ENCODE measurements at places on chromosomes 5 and 9.

DNA sequence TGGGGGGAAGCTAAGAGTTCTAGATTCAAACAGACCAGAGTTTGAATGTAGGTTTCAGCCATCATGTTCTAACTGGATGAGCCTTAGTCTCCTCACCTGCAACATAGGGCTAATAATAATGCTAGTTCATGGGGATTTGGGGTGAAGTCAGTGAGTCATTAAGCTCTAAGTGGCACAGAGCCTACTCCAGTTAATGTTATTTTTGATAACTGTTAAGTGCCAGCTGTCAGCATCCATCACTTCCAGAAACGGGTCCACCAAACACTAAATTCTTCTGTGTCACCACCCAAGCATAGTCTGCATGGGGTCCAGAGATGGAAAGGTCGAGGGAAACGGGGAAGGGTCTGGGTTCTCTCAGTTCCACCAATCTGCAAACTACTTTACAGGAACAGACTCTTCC is 1.8 kb upstream of the TSC1 start:
- DNase-seq = no peak

GRCh38 chr5:68088302-68088701 is 127.3 kb upstream of the PIK3R1 start:
- DNase-seq = no peak

DNA sequence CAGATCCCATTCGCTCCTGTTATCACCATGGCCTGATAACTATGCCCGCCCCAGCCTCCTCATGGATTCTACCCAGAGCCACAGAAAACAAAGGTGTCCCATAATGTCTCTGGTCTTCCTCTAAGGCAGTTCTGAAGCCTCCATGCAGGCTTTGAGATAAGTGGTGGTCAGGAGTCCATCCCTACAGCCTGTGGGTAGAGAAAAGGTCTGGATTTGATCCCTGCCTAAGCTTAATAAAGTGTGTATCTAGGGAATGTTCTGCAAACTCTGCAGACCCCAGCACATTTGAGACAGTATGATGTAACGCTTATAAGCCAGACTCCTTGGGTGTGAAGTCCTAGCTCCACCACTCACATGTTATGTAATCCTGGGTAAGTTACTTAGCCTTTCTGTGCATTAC is 187.3 kb downstream of the MAPKAP1 start:
- DNase-seq = no peak

DNA sequence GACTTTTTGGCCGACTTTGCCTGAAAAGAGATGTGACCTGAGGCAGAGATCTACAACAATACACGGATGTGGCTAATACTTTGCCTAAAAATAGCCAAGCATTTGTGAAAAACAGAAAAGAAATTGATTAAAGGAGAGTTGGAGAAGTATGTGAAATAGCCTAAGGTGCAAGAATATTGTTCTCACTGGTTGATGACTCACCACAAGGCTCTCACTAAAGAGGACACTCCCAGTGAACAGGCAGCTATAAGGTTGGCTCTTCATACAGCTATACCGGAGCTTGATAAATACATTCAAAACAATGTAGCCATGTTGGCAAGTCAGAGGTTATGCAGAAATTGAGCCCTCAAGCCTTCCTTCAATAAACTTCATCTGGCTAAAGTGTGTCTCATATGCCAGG is 317.2 kb upstream of the GRAMD2B start:
- DNase-seq = no peak

DNA sequence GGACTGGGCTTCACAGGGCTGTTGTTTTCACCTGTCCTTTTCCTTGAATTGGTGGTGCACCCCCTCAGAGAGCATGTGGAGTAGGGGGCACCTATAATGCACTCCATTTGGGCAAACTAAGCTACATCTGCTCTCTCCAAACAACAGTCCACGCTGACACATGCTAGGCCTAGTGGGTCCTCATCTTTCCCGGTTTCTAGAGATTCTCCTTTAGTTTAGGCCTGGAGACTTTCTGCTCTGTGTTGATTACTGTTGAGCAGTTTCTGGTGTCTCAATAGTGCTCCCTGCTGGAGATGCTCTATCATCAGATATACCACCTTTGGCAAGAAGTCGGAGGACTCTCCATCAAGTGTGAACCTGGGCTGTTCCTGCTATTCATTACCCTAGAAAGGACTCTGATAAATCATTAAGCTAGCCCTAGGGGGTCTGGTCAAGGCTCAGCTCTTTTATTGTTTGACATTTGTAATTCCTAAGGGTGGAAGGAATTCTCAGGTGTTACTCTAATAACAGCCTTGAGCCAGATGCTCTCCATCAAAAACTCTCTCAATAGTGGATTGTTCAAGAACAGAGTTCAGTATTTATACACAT is 64.0 kb upstream of the FYB1 start:
- DNase-seq = peak; percentile 77

GRCh38 chr5:157324237-157324636 is 58.3 kb downstream of the CYFIP2 start:
- DNase-seq = no peak

- no peak for DNase-seq
These were observed 597 bp downstream of the SLC31A1 start for GRCh38 chr9:113221800-113222481.

- DNase-seq = peak; percentile 76
These were observed 168.6 kb downstream of the CARTPT start for GRCh38 chr5:71887680-71888079.

DNA sequence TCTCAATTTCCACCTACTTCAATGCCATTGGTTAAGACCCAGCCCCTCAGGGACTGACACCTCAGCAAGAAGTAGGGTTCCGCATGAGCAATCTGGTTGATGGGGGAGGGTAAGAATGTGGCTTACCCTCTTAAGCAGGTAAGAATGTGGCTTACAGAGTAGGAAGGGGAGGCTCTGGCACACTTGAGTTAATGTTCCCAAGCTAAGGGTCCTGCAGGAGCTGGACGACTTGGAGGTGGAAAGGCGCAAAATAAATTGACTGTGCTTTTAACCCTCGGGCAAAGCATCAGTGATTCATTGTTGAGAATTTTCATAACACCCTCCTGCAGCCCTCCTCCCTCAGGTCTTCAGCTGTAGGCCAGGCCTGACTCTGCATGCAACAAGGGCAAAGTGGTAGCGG is 24.9 kb upstream of the ADRA1B start:
- DNase-seq = no peak

- no peak for DNase-seq
These were observed 183.9 kb downstream of the AUH start for GRCh38 chr9:91177661-91178280.

- DNase-seq = no peak
These were observed 1.1 kb downstream of the PALM2AKAP2 start for GRCh38 chr9:109781086-109781485.

DNA sequence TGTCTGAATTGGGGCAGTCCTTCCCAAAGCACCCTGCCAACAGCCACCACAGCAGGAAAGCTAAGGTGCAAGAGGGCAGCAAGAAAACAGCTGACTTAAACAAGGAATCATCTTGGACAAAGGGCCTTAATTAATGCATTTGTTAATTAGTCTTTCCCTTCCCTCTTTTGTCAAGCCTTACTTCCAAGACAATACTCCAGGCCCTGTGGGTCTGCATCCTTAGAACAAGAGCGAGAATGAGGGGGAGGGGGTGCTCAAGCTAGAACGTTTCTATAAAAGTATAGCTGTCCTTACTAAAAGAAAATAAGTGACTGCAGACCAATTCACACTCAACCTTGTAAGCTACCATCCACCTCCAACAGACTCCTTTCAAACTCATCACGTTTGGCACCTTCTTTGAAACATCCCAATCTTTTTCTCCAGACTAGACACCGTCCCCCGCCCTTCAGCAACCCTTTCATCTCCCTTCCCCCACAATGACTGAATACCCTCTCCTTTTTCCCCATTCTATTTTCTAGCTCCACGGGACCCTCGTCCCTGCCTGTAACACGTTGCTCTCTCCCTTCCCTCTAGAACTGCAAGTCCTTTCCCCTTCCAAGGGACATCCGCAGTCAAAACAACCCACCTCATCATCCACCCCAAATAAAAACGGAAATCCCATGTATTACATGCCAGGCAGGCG is 85.7 kb upstream of the RNF38 start:
- no peak for DNase-seq

DNA sequence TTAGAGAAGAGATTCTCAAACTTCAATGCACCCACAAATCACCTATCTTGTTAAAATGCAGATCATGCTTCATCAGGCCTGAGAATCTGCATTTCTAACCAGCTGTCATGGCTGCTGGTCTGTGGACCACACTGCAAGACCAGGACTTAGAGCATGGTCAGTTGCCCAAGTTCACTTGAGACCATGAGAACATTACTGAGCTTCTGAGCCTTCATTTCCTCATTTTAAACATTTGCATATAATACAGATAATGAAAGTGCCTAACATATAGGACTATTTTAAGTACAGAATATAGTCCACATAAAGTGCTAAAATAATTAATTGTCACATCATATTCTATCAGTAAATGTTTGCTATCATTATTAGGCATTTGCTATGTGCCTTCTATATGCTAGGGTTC is 260.8 kb upstream of the TNC start:
- DNase-seq = no peak

DNA sequence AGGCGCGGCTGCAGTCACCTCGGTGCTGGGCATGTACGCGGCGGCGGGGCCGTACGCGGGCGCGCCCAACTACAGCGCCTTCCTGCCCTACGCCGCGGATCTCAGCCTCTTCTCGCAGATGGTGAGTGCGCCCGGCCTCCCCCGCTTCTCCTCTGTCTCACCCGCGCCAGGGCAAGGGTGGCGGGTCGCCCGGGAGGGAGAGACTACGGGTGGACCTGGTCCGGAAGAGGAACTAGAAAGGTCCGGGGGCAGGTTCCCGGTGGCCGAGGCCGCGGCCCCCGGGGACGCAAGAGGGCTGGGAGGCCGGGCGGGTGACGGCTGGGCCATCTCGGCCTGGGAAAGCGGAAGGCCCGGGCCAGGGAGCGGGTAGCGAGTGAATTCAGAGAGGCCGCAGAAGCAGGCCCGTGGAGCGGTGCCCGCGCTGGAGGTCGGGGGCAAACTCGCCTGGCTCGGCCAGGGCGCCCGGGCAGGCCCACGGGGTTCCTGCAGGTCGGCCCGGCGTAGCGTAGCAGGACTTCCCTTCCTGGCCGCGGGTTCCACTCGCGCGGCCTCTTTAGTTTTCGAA is 711 bp downstream of the IRX1 start:
- DNase-seq = no peak

GRCh38 chr5:13234-13633 is 78.7 kb upstream of the PLEKHG4B start:
- no peak for DNase-seq

DNA sequence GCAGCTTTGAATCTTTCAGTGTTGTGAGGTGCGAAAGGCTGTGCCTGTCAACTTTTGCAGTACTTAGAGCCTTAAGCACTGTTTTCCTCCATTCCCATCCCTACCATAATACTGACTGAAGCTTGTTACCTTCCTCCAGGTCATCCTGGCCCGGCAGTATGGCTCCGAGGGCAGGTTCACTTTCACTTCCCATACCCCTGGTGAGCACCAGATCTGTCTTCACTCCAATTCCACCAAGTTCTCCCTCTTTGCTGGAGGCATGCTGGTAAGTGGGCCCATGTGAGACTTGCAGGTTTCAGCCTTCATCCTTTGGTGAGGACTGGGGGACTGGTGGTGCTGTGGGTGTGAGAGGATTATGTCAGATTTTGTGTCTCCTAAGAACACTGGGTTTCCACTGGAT is 1.5 kb downstream of the TMED9 start:
- DNase-seq = no peak

GRCh38 chr5:113125371-113125770 is 148.8 kb downstream of the DCP2 start:
- DNase-seq = no peak

DNA sequence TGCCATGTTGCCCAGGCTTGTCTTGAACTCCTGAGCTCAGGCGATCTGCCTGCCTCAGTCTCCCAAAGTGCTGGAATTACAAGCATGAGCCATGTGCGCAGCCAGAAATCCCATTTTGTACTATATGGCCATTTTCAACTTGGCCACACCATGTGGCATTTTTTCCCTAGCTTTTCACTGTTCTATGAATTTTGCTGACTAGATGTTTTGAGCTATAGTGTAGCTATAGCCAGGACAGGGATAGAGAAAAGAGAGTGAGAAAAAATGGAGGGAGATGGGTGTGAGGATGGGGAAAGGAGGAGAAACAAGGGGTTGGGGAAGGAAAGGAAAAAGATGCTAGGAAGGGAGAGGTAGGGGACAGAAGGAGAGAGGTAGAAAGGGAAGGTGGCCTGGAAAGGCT is 46.4 kb downstream of the DMXL1 start:
- no peak for DNase-seq

DNA sequence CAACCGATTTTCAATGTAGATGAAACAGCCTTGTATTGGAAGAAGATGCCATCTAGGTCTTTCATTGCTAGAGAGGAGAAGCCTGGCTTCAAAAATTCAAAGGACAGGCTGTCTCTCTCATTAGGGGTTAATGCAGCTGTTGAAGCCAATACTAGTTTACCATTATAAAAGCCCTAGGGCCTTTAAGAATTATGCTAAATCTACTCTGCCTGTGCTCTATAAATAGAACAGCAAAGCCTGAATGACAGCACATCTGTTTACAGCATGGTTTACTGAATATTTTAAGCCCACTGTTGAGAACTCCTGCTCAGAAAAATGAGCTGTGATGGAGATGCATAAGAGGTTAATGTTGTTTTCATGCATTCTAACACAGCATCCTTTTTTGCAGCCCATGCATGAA is 188.5 kb downstream of the TRIM32 start:
- DNase-seq = no peak

- DNase-seq = no peak
These were observed 30.8 kb downstream of the CD180 start for GRCh38 chr5:67165526-67166459.

DNA sequence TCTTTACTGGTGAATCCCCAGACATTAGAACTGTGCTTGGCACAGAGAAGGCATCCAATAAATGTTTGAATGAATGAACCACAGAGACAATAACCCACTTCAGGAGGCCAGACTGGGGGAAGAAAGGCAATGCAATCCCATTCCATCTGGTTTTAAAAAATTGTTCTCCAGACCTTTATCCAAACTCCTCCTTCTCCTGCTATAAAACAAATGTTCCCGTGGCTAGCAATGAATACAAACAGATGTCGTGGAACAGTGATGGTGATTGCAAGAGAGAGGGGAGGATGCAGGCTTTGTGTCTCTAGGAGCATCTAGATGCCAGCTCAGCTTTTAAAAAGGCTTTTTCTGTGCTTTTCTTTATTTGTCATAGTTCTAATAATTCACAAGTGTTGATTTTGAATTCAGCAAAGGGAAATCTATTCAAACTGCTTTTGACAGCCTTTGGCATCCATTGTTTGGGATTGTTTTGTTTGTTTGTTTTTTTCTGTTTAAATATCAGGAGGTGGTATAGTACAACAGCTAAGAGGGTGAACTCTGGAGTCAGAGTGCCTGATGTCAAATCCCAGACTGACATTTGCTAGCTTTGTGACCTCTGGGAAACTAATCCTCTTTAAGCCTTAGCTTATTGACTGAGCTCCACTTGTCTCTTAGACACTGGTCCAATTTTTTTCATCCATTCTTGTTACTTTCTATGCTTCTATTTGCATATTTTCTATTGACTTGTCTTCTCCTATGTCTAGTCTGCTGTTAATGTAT is 59.1 kb downstream of the TNFSF15 start:
- DNase-seq = no peak

GRCh38 chr5:170283296-170283695 is 14.3 kb downstream of the LCP2 start:
- no peak for DNase-seq

All from HTR-8/SVneo (cell line).